ENCODE measurements at places on chromosomes 13 and 19. TPM values are rescaled to one million over a fixed set of nuclear protein-coding genes. Genes with fewer than 3 reads are reported as not detected.

Gene CYP2B6
- polyA plus RNA-seq = not detected

Gene C1QTNF9B
- polyA plus RNA-seq = not detected

Gene COMP
- 0.23 TPM for polyA plus RNA-seq

Gene RNF113B
- polyA plus RNA-seq = 0.20 TPM

Gene ZNF430
- polyA plus RNA-seq = 8.6 TPM

Gene DAND5
- 0.44 TPM for polyA plus RNA-seq

Gene PLVAP
- polyA plus RNA-seq = 12.0 TPM

Gene NLRP13
- polyA plus RNA-seq = not detected

Gene TRPM4
- 18.5 TPM for polyA plus RNA-seq

Gene ZNF229
- polyA plus RNA-seq = 12.7 TPM

Gene ARL11
- polyA plus RNA-seq = 0.24 TPM

Gene IL17D
- polyA plus RNA-seq = 94.7 TPM

Gene KLF2
- 64.7 TPM for polyA plus RNA-seq

Gene CLEC11A
- polyA plus RNA-seq = 29.4 TPM

Gene FAM124A
- 14.1 TPM for polyA plus RNA-seq

Gene LCP1
- 20.4 TPM for polyA plus RNA-seq

Gene ABHD13
- polyA plus RNA-seq = 11.0 TPM
